ENCODE measurements at places on chromosomes 3 and 15.

GRCh38 chr3:62936626-62937254 is 61.5 kb upstream of the CADPS start:
- no peak for DNase-seq

GRCh38 chr3:63863150-63864007 is at the start of the genes ATXN7 and THOC7:
Gene ATXN7 (plus strand): TSS chr3:63863867. CDS start chr3:63912599, 48,732 bp downstream.
Gene THOC7 (minus strand): TSS chr3:63863805. CDS start chr3:63863790, 15 bp downstream.
- no peak for DNase-seq

DNA sequence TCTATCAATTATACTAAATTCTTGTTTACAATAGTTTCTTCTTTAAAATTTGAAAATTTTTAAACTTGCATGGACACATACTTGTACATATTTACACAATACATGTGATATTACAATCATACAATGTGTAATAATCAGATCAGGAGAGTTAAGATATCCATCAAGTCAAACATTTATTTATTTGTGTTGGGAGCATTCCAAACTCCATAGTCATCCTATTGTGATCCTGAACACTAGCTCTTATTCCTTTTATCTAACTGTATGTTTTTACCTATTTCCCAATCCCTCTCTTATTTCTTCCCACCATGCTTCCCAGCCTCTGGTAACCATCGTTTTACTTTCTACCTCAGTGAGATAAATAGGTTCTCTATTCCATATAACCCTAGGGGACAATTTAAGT is 1219.2 kb downstream of the ZPLD1 start:
- no peak for DNase-seq

DNA sequence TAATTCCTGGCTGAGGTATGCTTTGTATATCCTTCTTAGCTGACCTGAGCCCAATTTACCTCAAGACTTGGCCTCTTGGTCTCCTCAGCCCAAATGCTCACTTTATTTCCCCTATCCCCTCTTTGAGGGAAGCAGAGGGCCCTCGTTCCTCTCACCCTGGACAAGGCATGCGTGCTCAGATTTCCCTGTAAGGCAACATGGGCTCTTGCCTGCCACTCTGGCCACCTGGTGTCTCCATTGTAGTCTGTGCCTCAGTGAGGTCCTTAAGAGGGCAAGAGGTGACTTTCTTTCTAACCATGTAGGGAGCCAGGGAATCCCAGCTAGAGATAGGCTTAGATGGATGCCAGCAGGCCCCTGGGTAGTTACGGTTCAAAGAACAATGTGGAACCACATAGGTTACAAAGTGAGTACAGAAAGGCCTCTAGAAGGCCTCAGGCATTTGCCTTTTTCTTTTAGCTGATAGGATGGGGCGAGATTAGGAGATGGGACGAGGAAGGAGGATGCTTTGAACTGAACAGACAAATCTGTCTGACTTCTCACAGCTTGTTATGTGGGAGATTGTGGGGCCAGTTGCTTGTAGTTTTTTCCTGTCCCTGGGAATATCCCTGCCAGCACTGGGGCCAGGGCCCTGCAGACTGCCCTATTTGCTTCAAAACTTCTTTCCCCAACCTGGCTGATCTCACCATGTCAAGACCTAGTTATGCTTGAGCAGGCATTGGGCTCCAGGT is 1.1 kb upstream of the INTS14 start:
- DNase-seq, result no peak
